ENCODE measurements at places on chromosomes 6 and 20.

DNA sequence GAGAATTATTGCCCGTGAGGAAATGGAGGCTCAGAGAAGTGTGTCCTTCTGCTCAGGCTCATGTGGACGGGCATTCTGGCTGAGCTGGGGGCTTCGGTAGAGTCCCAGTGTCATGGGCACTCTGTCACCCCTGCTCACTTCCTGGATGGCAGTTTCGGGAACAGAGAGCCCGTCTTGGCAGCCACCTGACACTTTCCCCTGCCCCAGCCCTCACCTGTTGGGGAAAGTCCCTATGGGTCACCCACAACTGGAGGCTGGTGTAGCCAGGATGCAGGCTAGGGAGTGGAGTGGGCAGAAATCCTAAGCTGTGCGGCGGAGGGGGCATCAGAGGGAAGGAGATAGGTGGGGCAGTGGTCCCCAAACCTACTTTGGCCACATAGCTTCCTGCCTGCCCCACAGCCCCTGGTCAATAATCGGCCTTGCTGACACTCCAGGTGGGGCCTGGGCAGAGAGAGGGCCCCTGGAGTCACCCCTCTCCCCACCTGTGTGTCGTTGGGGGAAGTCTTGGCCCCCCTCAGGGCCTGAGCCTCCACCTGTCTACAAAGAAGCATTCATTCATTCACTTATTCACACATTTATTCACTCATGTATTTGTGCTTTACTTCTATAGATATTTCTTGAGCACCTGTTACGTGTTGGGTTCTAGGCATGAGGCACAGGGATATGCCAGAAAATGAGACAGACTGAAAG is 40.5 kb downstream of the SNAI1 start:
- no peak for DNase-seq

- DNase-seq, result no peak
Measured at GRCh38 chr20:50711113-50711825, 19.9 kb upstream of the RIPOR3 start.

GRCh38 chr6:6191476-6191875 is 129.0 kb downstream of the F13A1 start:
- no peak for DNase-seq

GRCh38 chr6:40160826-40161225 is 226.6 kb upstream of the MOCS1 start:
- DNase-seq, result no peak

GRCh38 chr20:1992359-1993110 is 1.3 kb downstream of the PDYN start:
- no peak for DNase-seq

- DNase-seq, result no peak
Measured at GRCh38 chr6:16265351-16266341, 27.3 kb downstream of the GMPR start.
